AG04450 (cell line): ENCODE measurements at places on chromosomes 3 and 15.

GRCh38 chr15:40879609-40880008 lies 5.6 kb upstream of the RHOV start:
- no peak for DNase-seq

DNA sequence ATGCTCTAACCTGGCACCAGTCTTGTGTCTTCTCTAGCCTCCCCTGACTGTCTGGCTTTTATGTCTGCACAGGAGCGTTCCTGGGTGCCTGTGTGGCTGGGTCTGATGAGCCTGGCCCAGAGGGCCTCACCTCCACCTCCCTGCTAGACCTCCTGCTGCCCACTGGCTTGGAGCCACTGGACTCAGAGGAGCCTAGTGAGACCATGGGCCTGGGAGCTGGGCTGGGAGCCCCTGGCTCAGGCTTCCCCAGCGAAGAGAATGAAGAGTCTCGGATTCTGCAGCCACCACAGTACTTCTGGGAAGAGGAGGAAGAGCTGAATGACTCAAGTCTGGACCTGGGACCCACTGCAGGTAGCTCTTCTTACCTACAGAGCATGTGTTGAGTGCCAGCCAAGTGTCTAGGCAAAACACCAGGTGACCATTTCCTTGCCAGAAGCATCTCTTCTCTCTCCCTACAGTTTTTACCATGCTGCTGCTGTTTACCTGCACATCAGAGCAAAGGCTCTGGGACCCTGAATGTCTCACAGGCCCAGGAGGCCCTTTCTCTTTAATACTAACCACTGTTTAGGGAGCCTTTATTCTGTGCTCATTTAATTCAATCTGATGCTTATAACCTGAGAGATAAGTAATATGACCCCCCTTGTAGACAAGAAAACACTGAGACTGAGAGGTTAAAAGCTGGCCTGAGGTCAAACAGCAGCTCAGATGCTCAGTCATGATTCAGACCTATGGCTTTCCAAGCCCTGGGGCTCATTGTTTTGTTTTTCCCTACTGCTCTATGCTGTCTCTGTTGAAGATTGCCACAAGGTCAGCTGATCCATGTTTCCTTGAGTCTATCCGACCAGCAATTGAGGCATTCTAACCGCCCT lies 10.4 kb downstream of the PODXL2 start:
- DNase-seq = no peak

DNA sequence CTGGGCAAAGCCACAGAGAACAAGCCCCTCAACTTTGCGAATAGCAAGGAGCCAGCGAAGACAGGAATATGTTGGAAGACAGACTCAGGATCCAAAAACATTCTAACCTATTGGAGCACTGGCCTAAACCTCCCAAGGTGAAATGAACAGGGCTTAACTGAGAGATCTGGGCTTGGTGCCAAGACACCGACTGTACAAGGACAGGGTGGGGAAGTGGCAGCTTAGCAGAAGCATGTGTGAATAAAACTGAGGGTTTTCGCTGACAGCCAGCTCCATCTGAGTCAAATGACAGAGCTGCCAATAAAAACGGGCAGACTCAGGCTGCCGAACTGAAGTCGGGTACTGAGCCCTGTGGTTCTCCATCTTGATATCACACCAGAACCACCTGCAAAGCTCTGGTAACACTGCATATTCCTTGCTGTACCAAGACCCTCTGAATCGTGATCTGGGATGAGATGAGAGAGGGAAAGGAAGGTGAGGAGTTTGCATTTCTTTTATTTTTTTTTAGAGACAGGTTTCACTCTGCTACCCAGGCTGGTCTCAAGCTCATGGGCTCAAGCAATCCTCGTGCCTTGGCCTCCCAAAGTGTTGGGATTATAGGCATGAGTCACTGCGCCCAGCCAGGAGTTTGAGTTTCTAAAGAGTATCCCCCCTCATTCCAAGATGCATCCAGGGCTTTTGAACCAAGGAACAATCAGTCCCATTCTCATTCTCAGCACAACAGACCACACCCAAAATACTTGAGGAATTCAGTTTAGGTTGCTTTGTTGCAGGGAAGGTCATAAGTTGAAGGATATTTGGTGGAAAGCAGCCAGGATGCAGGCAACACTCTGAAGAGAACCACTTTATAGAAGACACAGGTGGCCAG lies 6.0 kb upstream of the PLCB2 start:
- no peak for DNase-seq

DNA sequence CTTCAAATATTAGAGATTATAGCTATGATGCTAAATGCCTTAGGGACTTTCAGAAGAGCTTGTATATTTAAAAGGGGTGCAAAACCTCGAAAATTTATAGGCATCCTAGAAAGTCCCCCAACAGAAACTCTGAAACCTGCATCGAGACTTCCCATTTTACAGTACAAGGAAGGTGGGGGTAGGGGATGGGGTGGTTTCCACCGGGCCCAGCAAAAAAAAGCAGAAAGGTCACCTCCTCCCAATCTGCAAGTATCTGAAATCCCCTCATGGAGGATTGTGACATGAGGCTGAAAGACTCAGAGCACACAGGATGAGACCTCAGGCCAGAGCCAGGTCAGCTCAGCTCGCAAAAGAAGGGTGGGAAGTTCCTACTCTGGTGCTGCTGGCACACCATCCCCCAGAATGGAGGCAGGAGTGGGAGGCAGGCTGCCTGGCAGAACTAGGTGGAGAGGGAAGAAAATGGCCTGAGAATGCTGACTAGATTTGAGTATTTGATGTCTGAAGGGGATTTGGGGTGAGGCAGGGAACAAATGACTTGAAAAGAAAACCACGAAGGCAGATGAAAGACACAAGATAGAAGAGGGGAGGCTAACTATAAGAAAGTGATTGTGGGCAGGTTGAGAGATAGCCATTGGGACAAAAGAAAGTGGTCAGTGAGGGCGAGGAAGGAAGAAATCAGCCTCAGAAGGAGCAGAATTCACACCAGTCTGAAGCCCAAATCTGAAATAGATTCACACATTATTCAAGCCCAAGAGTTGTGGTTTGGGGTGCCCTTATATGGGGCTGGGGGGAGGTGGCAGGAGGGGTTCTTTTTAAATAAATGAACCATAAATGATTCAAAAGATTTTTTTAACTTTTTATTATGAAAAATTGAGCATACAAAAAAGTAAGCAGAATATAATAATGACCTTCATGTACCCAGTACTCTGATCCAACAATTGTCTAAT lies 22.5 kb upstream of the TSC22D2 start:
- DNase-seq = no peak

DNA sequence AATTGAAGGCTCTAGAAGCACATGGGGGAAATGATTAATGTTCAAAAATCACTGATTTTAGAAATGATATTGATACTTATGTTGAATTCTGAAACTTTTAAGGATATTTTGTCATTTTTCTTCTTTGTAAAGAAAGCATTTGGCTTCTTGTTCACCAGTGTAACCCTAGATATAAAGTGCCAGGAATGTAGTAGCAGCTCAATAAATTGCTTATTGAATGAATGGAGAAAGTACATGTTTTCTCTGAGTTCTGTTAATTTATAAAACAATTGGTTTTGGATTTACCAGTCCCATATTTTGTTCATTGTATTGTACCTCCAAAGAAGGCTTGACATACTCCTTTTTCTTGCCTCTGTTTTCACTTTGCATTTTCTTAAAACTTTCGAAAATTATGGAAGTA lies 2.4 kb downstream of the PLCL2 start:
- no peak for DNase-seq

- DNase-seq = no peak
Measured at GRCh38 chr15:46089467-46089935, 454.7 kb downstream of the SQOR start.

DNA sequence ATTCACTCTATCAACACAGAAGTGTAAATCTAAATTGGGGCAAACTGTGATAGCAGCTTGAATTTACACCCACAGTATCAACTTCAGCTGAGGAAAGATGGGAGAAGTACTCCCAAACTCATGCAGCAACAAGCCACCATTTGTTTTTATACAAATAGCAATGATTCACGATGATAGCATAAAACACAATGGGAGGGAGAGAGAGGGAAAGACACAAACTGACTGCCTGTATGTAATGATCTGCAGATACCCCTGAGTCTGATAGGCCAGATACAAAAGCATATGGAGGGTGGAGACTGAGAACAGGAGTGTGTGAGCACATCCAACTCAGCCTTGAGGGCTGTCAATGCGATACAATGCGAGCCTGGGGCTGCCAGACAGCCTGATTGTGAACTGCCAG lies 79.2 kb downstream of the CNTN3 start:
- DNase-seq = no peak
